ENCODE measurements at places on chromosomes 6 and 20.

DNA sequence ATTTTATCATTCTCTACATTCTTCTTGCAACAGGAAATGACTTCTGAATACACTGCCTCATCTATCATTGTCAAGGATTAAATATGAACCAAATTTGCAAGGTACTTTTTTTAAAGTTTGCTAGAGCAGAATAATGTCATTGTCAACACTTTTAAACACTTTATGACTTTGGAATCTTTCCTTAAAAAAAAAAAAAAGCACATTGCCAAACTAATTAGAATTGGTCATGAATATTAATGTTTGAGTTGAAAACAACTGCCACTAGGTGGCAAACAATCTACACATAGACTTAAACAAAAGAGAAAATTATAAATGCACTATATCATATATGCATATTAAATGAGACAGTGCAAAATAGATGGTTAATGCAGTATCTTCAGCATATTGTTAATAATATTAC, 32.5 kb upstream of the TMEM244 start:
- DNase-seq, result no peak

- no peak for DNase-seq
Observed at GRCh38 chr20:18400460-18400859, 66.4 kb downstream of the DZANK1 start.

GRCh38 chr6:53541900-53542299, 3.0 kb downstream of the GCLC start:
- DNase-seq, result no peak

DNA sequence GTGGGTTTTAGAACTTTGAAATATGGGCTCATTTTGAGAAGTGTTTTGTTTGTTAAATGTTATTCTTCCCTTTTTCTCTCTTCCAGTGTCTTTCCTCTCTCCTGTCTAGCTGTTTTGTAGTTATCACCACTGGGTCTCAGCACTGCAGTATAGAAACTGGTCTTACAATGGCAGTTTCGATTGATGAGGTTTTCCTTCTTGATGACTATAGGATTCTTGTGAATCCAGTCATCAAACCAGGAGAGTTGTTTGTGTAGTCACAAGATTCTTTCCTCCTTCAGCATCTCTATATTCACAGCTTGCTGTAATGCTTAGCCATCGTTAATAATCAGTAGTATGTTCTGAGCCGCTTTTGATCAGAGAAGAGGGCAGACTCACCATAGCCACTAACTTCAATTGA, 172.3 kb downstream of the OGFRL1 start:
- DNase-seq, result no peak

DNA sequence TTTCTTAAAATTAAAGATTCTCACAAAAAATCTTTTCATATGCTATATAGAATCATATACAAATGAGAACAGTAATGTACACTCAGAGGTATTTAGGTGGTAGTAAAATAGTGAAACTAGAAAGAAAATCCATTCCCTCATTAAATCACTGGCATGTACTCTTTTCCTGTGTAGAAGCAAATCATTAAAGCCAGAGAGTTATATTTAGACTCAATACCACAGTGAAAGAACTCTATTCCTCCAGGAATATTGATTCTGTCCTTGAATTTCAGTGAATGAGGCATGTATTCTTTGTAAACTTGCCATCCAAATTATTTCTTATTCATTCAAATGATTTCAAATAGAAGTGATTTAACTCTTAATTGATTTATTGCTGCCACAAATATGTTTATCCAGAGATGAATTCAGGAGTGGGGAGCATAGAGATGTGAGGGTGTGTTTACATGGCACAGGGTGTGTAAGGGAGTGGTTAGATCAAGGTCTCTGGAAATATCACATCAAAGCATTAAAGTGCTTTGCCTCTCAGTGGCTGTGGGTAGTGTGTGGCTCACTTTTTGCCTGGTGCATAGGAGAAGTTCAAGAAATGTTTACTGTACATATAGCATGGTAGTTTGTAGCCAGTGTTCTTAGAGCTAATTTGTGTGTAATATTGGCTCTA, 141.2 kb downstream of the FAM83B start:
- no peak for DNase-seq

DNA sequence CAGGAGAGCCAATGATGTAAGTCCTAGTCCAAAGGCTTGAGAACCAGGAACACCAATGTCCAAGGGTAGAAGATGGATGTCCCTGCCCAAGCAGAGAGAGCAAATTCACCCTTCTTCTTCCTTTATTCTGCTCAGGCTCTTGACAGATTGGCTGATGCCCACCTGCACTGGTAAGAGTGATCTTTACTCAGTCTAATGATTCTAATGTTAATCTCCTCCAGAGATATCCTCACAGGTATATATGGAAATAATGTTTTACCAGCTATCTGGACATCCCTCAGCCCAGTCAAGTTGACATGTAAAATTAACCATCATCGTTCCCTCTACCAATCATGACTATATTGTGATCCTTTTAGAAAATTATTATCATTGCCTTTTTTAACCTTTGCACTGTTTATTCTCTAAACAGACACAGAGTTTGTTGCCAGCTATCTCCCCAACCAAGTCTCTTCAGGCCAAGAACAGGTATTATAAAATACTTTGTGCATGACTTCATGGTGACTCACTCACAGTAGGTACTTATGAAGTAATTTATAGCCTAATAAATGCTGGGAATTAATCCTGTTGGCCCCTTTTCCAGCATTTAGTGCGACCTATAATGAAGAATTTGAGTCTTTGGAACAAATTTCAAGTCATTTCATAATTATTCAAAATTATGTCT, 26.2 kb upstream of the TSHZ2 start:
- DNase-seq, result no peak

GRCh38 chr20:23179766-23180403, 93.8 kb upstream of the CD93 start:
- DNase-seq, result no peak

DNA sequence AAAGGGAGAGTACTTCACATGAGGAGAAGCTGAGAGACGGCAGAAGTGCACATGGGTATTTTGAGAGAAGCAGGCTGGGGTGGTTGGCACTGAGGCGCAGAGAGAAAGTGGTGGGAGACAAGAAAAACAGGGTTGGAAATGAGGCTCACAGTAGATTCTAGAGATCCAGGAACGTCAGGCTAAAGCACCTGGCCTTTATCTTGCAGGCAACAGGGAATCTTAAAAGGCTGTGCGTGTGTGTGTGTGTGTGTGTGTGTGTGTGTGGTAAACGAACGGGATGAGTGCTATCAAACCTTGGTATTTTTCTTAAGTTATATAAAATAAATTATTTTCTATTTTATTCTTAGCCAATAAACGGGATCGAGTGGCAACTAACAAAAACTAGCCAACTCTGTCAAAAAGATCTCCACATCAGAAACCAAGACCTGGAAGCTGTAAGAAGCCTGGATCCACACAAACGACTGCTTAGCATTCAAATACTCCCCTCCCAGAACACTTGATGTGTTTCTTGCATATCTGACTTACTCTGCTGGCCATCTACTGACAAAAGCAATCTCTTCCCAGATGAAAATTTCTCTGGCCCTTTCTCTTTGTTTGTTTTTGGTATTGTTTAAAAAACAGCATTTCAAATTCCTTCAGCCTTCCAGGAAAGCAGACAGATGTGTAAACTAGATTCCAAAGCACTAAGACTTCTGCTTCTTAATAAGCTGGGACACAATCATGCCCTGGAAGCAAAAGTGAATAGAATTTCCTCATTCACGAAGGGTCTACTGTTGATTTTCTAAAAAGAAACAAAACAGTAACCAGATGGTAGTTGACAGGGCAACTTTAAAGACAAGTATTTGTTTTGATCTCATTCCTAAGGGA, 44.8 kb upstream of the FABP7 start:
- DNase-seq, result no peak

- no peak for DNase-seq
Observed at GRCh38 chr6:33956206-33956605, 152.4 kb upstream of the MLN start.

- DNase-seq, result no peak
Observed at GRCh38 chr6:48243071-48243470, 132.1 kb upstream of the PTCHD4 start.

- DNase-seq, result no peak
Observed at GRCh38 chr6:162871966-162872365, 144.2 kb downstream of the PACRG start.
